Right lung (tissue), 10 donors: ENCODE measurements at places on chromosomes 2 and 18. TPM values are rescaled to one million over a fixed set of nuclear protein-coding genes. Genes with fewer than 3 reads are reported as not detected.

FAM237A gene
- polyA plus RNA-seq = not detected

CAPN13 gene
- polyA plus RNA-seq = 2.4 TPM

EGR4 gene
- polyA plus RNA-seq = not detected

TEX51 gene
- polyA plus RNA-seq = not detected

LBX2 gene
- polyA plus RNA-seq = 0.25 TPM

- DNase-seq = peak; percentile 95
Measured at GRCh38 chr2:68828887-68829708, 42.1 kb downstream of the BMP10 start.

DNA sequence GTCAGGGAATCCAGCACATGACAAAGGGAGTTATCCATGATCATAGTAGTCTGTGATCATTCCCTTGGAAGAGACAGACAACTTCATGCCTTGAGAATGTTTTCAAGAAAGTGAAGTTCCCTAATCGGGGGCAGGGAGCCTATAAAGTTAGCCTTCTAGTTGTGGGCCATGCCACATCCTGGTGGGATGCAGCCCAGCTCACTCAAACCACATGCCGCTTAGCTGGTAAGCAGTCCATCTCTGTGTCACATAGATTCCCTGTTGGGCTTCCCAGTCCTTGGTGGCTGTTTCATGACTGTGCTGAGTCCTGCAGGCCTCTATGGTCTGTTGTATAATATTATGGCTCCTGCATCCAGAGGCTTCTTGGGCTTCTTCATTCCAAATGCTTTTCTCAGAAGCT is 11.4 kb upstream of the ARHGAP25 start:
- no peak for DNase-seq

DNA sequence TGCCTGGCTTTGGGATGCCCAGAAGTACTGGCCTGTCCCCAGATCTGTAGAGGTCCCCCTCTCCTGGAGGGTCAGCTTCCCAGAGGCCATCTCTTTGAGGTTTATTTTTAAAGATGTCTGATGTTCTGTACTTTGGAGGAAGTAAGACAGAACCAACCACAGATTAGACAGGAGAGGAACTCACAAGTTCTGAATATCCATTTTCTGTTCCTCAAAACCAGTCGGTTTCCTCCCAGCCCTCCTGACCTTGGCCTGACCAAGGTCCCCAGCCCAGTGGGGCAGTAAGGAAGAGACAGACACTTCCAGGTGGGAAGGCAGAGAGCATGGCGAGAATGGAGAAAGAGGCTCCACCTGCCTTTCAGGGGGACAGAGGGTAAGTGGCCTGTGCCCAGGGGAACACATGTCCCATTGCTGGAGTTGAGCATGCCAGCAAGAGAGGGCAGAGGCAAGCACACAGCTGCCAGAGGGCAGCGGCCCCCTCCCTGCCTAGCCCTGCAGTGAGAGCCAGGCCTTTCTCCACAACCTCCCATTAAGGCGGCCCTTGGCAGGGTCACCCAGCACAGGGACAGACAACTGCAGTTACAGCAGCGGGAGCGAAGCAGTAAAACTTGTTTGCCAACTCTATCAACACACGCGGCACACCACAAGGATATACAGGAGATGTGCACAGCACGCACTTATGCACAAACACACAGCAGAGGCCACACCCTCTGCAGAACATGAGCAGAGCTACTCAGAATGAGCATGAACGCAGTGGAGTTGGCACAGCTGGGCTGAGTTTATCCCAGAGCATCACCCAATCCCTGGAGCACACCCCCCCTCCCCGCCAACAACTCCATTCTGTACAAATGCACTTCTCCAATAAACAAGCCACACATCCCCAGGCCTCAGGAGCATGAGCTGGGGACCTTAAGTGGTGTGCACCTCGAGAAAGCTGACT is 18.5 kb upstream of the SEMA4C start:
- no peak for DNase-seq

- no peak for DNase-seq
Measured at GRCh38 chr2:240191001-240191400, 50.5 kb upstream of the OTOS start.

- DNase-seq = no peak
Measured at GRCh38 chr2:232502911-232503808, 15.5 kb upstream of the ECEL1 start.

- DNase-seq = no peak
Measured at GRCh38 chr18:79934311-79935097, 16.9 kb downstream of the SLC66A2 start.

DNA sequence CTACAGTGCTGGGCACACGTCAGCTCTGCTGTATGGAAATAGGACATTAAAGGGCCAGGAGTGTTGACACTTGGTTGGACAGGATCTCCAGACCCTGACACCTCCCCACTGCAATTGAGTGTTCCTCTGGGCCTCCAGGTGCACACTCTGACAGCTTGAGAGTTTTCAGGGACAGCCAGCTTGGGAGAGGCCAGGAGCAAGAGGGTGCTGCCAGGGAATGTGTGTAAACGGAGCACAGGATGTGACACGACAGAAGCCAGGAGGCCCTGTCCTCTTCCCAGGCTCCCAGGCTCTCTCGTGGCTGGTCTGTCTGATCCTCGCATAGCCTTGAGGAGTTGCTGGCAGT is 318.1 kb upstream of the HS6ST1 start:
- no peak for DNase-seq

GRCh38 chr2:169286624-169287231 is 75.6 kb downstream of the LRP2 start:
- no peak for DNase-seq

GRCh38 chr18:77077401-77077800 is 55.2 kb downstream of the MBP start:
- no peak for DNase-seq

DNA sequence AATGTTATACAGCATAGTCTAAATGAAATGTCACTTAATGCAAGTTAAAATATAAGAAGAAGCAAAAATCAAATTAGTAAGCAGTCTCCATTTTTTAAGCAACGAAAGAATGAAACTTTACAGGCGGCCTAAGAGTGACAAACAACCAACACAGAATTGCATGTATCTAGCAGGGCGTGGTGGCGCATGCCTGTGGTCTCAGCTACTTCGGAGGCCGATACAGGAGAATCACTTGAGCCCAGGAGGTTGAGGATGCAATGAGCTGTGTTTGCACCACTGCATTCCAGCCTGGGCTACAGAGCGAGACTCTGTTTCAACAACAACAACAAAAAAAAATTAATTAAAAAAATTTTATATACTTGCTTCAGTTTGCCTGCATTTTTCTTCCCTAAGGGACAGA is 16.6 kb downstream of the RBMS1 start:
- DNase-seq = no peak

- no peak for DNase-seq
Measured at GRCh38 chr2:10343658-10344057, 41.0 kb downstream of the HPCAL1 start.

- no peak for DNase-seq
Measured at GRCh38 chr18:73962256-73962655, 185.4 kb downstream of the FBXO15 start.

GRCh38 chr2:181281206-181281832 is 175.9 kb upstream of the ITGA4 start:
- no peak for DNase-seq

DNA sequence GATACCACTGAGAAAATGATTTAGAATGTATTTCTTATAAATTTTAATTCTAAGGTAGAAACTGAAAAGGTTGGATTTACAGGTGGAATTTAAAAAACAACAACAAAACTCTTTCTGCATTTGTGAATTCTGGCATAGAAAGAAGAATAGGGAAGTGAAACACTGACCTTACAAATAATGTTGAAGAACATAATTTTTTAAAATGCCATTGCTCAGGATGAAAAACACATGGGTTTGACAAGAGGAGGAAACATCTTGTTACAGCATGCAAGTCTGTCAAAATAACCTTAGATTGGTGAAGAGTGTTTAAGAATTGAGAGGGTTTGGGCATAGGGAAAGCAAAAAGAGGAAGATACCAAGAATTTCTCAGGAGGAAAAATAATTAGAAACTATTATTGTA is 184.3 kb downstream of the UBE2E3 start:
- DNase-seq = no peak

- peak; percentile 65 for DNase-seq
Measured at GRCh38 chr18:75247611-75248421, 37.2 kb downstream of the TSHZ1 start.

GRCh38 chr2:75609334-75609689 is 37.3 kb upstream of the MRPL19 start:
- DNase-seq = no peak

DNA sequence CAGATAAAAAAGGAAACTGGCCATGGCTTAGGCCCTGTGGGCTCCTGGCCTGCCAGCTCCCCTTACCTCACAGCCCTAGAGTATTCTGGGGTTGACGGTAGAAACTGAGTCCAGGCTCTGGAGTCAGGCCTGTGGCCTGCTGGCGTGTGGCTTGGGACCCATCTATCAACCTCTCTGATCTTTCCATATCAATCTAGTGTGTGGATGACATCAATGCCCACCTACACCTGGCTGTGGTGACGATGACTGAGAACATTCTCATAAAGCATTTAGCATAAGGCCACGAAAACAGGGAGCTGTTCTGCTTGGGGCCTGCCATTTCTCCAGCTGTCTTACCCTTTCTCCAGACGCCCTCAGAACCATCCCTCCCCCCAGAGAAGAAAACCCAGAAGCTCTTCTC is 17.9 kb downstream of the PCARE start:
- DNase-seq = no peak

GRCh38 chr2:151553-152334 is 105.4 kb upstream of the FAM110C start:
- no peak for DNase-seq

DNA sequence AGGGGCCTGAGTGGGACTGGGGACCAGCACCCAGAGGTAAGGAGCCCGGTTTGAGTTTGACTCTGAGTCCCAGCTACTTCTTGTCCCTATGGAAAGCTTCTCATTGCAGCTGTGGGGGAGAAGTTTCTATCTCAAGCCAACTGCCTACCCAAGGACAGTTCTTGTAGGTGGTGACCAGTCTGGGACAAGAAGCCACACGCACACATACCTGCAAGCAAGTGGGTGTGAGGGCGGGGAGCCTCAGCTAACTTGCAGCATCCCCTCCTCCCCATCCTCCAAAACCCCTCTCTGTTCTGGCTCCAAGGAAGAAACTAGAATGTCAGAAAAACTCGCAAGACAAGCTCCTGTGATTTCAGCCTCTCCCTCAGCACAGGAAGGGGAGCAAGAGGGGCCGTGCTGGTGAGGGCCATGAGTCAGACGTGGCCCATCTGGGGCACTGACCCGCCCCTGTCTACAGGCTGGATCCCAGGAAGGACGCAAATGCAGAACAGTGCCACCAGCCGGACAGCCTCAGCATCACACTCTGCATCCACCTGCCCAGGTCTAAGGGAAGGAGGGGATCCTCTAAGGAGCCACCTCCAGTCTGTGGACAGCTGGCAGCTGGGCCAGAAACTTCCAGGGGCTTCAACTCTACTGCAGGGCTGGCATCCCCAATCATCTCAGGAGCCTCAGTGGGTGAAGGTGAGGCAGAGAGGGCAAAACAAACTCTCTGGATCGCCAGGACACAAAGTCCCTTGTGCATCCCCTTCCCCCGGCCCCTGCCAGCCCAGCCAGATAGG is 103.4 kb downstream of the TNS1 start:
- DNase-seq = no peak

DNA sequence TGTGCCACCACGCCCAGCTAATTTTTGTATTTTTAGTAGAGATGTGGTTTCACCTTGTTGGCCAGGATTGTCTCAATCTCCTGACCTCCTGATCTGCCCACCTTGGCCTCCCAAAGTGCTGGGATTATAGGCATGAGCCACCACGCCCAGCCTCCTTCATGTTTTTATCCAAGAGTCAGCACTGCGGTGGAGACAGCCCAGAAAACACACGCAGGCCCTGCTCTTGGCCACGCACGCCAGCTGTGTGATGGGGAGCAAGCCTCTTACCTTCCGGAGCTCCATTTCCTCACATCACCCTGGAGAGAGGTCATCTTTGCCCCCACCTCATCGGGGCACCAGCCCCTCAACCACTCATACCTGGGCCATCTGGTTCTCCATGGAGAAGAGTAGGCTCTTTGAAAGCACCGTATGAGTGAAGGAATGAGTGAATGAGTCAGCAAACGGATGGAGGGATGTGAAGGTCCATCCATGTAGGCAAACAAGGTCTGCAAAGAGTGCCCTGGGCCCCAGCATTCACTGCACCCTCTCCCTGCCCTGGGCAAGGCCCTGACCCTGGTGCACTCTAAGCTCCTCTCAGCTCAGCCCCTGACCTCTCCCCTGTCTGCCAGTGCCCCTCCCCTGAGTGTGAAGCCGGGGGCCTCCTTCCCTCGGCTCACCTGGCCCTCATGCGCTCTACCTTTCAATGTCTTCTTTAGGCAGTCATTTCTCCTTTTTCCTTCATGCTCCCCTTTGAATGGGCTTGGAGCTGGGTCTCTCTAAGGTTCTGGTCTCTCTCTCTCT is 7.4 kb downstream of the GYPC start:
- no peak for DNase-seq

DNA sequence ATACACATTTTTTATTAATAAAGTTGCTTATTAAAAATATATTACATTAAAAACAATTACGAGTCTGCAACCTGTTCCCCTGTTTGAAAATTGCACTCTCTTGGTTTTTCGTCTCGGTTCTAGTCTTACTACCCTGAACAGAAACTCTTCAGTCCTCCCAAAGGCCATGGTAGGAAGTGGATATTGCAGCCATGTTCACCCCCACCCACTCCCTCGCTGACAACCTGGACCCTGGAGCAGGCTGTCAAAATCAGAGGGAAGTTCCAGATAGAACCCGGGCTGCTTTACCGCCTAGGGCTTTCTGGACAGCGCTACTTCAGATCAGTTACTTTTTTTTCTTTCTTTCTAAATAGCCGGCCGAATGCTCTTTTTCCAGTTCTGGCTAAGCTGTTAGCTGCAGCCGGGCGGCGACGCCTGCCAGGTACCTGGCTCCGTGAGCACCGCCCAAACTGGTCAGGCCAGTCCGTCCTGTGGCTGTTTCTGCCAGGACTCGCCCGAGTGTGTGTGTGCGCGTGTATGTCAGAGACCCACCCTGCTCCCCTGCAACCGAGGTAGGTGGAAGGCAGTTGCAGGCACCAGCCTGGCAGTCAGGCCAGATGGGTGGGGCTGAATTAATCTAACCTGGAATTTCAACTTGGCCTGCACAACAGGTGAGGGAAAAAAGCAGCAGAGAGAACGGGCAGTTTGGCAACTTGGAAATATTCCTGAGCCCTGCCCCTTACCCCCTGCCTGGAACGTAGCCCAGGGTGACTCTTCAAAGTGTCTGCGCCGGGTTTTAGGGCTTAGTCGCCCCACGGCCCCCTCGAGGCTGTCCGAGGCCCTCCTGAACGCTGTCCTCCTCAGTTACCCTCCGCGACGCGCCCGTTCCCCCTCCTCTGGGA is 1.1 kb upstream of the TET3 start:
- DNase-seq = peak; percentile 82

GRCh38 chr18:41396211-41396610 is 558.8 kb upstream of the PIK3C3 start:
- no peak for DNase-seq

DNA sequence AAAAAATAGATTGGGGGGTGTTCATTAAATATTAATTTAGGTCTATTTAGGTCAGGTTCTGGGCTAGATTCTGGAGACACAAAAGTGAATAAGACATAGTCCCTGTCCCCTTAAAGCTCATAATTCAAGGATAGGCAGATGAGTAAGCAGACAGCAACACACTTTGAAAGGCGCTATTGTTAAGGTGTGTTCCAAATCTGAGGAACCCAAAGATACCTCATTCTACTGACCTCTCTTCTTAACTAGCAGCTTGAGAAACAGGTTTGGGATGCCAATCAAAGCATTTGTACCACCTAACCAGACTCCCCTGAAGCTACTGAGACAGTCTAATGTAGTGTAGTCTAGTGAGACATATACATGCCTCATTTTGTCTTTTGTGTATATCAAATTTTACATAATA is 34.8 kb downstream of the SEMA4F start:
- DNase-seq = no peak

- DNase-seq = no peak
Measured at GRCh38 chr2:161974461-161974860, 99.6 kb downstream of the DPP4 start.

GRCh38 chr2:64753399-64753798 is 99.7 kb upstream of the SERTAD2 start:
- DNase-seq = no peak
